ENCODE measurements at places on chromosomes 4 and X.

DNA sequence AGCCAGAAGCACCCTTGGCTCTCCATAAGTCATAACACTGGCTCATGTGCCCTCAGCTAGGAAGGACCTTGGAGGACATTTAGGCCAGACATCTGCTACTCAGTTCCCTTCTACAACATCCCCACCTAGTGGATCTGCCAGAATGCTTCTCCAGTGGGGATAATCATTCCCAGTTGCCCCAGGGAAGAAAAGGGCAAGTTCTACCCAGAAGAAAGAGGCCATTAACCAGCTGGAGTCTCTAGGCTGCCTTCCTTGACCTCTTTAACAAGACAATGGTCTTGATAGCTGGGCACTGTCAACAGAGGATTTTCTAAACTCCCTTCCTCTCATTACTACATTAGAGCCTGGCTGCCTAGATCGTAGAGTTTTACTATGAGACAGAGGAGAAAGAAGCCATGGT is 42.0 kb downstream of the LGI2 start:
- no peak for DNase-seq

DNA sequence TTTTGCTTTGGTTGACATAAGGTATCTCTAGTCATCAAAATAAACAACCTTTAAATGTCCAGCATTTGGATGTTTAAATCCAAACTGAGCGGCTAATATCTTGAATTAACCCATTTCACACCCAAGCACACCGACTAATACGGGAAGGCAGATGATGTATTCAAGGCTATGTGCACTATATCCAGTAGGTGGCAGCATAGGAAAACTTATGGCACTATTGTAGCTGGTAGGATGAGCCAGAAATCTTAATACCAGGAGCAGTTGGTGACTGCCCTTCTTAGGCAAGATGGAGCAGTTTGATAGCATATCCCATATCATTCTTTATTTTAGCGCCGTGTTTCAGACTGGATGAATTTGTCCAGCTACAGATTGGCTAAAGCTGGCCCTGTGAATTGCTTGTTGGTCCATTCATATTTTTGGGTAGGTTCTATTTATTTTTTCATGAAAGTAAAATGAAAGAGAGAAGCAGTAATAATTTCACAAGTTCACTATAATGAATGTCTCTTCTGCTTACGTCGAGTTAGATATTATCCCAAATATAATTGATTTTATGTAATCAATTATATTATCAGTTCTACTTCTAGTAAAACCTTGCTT is 24.4 kb downstream of the UCHL1 start:
- DNase-seq, result no peak

DNA sequence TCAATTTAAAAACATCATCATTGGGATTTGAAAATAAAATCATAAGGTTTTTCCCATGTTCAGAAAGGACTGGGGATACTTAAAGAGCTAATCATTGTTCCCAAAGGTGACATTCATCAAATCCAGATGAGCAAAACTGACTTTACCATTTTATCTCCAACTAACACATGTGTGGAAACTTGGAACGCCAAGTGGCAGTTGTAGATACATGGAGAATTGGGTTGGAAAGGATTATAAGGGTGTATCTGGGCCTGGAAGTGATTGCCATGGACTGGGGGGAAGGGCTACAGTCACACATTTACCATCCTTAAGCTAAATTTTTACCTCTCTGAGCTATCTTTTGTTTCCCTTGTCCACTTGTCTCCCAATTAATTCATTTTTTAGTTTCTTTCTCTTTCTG is 203.4 kb downstream of the SLC39A8 start:
- DNase-seq, result no peak

DNA sequence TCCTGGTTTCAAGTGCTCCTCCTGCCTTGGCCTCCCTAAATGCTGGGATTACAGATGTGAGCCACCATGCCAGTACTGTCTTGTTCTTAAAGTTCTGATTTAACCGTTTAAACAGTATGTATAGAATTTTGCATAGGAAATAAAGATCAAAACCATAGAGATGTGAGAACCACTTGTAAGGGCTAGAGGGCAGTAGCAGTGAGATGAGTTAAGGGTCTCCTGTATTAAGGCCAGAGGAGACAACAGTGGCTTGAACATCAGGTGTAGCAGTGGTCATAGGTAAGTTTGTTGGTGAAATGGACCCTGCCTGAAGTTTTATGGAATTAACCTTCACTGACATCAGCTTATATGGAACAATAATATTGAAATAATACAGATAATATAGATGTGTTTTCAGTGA is 155.7 kb downstream of the SLC4A4 start:
- no peak for DNase-seq
